Stimulated activated CD8-positive, alpha-beta memory T cell treated with anti-CD3 and anti-CD28 coated beads, Interleukin-2, amount 100 ng/mL, for 1 hour (primary cell): ENCODE measurements at places on chromosomes 5 and 9.

DNA sequence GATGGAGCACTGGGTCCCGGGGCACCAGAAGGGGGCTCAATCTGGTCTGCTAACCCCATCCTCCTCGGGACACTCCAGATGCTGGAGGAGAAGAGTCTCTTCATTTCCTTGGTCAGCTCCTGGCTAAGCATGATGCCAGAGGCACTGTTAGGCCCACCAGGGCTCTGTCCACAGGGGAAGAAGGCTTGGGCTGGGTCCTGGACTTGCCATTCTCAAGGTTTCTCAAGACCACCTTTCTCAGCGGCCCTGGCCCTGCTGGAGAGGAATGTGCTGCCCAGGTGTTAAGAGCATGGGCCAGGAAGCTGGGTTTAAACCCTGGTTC lies 7.9 kb downstream of the SH2D3C start:
- DNase-seq, result no peak

- DNase-seq, result no peak
Observed at GRCh38 chr5:56638061-56638621, 177.2 kb upstream of the MAP3K1 start.

DNA sequence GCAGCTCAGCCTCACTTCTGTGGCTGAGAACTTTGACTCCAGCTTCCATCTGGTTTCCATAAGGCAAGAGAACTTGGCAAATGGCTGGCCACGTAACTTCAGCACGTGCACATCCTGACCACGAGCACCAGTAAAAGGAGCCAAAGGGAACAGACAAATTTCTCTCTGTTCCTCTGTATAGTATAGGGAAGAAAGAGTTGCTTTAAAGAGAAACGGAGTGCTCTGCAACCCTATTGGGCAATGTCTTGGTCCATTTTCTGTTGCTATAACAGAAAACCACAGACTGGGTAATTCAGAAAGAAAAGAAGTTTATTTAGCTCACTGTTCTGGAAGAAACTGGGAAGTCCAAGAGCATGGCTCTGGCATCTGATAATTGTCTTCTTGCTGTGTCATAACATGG lies 558.7 kb downstream of the ACTL7B start:
- DNase-seq, result no peak

- no peak for DNase-seq
Observed at GRCh38 chr5:133849116-133849515, 119.3 kb downstream of the C5orf15 start.

GRCh38 chr5:131685516-131686171 lies 50.6 kb upstream of the RAPGEF6 start:
- no peak for DNase-seq

GRCh38 chr5:141529873-141530272 lies 41.0 kb downstream of the PCDHGC5 start:
- DNase-seq, result no peak

- no peak for DNase-seq
Observed at GRCh38 chr5:129622531-129622930, 125.4 kb upstream of the MINAR2 start.

DNA sequence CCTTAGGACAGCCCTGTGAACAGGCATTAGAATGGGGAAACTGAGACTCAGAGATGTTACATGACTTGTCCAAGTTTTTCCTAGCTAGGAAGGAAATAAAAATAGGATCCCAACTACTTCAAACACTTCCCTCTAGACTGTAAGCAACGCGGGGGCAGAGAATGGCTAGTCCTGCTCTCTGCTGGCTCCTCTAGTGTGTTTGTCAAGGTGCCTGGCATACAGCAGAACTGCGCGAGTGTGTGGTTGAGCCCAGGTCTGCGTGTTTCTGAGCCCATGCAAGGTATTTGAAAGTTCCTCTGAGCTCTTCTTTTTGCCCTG lies 152.5 kb downstream of the MACROH2A1 start:
- DNase-seq, result no peak

DNA sequence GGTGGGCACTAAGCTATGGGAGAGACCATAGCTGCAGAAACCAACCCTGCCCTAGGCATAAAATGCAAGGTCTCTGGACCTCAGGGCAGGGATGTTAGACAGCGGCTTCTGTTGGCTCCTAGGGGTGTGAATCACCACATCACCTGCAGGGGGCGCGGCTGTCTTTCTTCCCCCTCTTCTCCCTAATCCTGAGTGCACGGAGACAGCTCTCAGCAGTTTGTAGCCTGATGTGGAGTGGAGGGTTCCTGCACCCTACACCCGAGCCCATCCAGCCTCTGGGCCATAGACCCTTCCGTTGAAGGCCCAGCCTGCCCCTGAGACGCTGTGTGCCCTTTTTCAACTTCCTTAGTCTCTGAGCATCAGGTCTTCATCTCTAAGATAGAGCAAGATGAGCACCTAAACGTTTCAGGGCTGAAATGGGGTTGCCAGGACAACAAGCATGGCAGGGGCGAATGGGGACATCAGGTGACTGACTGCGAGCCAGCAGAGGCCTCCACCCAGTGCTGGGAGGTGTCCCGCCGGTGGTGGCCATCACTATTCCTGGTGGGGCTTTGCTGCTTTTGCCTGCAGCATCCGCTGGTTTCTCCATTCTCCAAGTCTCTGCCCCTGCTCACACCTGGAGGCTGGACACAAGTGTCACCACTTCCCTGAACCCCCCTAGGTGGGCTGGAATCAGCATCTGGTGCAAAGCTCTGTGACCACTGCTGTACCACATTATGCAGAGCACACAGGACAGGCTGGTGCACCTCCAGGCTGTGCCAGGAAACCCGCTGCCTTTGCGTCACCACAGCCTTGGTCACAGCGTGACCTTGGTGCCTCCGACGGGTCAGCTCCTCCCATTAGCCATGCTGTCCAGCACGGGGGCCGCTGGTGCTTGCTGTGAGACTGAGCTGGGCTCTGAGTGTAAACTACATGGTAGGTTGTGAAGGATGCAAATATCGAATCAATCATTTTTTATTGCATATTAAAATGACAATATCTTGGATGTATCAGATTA lies 2.5 kb upstream of the SEC16A start:
- peak; percentile 65 for DNase-seq

DNA sequence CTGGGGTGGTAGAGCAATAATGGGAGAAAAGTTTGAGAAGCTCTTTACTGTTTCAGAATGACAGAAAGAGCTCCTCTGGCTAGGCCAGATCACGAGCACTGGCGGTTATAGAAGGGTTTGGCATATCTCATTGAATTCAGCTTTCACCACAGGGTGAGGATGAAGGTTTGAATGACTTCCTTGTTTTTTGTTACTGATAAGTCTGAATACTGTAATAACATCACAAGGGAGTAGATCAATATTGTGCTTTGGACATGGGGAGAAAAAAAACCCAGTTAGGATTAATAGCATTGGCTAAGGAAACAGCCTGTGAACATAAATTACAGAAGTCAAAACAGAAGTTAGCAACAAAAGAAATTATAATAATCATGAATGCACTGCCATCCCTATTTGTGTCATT lies 9.4 kb downstream of the PHAX start:
- DNase-seq, result no peak

DNA sequence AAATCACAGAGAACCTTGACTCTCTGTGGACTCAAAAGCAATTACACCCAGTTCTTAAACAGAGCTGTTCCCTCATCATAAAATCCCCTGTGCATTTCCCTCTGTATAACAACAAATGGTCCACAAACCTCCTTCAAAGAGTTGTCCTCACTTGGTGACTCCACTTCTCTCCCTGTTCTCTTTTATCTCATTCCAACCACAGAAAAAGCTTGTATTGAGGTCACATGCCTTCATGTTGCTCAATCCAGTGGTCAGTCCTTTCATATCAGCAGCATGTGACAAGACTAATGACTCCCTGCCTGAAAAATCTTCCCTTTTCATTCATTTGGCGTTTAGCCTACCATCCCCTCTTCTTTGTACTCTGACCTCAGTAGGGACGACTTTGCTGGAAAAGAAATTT lies 158.0 kb downstream of the DEPDC1B start:
- no peak for DNase-seq

GRCh38 chr5:180868960-180869359 lies 7.9 kb upstream of the ZFP62 start:
- no peak for DNase-seq

- no peak for DNase-seq
Observed at GRCh38 chr9:7542126-7542525, 257.5 kb downstream of the DMAC1 start.

GRCh38 chr5:143890487-143890886 lies 78.5 kb downstream of the HMHB1 start:
- DNase-seq, result no peak

- DNase-seq, result no peak
Observed at GRCh38 chr9:86222667-86223066, 36.8 kb downstream of the C9orf153 start.

GRCh38 chr9:101388507-101388993 lies 3.7 kb upstream of the BAAT start:
- no peak for DNase-seq

DNA sequence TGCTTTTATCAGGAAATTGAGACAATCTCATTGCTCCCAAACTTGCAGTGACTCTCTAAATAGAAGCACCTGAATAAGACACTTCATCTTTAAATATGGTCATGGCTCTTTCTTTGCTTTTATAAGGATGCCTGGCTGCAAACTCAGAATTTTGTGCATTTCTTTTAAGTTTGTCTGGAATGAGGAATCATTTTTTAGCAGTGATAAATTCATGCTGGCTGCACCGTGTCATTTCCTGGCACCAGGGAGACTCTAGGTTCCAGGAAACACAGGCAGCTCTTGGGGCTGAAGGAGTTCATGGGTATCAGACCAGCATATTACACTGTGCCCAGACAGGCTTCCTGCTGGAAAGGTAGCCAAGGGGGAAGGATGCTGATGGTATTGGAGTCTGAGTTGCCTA lies 109.9 kb downstream of the NUDT12 start:
- DNase-seq, result no peak

DNA sequence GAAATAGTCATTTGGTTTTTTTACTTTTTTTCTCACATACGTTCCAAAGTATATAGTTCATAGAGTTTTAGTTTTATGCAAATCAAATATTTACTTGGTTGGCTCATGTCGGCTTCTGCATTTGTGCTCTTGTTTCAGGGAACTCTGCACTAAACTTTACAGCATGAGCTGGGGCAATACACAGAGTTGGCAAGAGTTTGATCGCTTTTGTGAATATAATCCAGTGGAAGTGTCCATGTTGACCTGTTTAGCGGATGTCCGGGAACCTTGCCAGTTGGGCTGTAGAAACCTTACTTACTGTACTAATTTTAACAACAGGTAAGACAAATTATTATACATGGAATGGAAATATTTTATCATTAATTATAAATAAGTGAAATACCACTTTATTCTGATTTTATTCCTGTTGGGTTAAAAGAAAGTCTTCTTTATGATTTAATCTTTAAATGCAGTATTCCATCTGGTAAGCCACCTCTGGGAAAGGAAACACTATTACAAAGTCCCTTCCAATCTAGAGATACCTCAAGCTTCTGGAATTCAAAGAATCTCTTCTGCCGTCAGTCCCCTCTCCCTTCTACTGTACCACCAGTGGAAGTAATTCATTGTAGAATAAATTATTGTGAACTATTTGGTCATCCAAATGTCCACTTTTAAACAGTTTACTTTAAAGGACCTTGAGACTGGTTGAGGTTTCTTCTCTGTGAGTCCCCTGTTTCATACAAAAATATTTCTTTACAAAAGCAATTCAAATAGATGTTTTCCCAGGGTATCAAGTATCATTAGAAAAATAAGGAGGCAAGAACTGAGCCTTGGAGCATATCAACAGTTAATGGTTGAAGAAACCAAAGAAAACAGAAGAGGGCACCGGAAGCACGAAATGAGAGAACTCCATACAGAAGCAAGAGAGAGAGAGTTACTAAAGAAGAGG lies 45.2 kb upstream of the GLIPR2 start:
- no peak for DNase-seq

GRCh38 chr5:65778126-65778525 lies 56.1 kb downstream of the NLN start:
- DNase-seq, result no peak

- no peak for DNase-seq
Observed at GRCh38 chr9:87725356-87725899, 491 bp upstream of the CTSL start.

DNA sequence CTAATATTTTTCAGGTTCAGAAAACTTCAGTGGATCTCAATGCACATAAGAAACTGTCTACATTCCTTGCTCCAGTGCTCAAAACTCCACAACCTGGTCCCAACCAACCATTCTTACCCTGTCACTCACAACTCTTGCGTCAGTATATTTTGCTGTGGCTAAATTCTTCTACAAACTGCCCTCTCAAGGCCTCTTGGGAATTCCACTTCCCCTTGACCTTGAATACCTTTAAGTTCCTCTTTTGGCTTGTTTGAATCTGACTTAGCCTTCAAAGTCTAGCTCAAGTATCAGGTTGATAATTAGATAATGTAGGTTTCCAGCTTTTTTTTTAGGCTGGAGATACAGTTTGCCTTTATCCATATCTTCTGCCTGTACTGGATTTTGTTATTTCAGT lies 128.3 kb downstream of the SLF1 start:
- DNase-seq, result no peak

DNA sequence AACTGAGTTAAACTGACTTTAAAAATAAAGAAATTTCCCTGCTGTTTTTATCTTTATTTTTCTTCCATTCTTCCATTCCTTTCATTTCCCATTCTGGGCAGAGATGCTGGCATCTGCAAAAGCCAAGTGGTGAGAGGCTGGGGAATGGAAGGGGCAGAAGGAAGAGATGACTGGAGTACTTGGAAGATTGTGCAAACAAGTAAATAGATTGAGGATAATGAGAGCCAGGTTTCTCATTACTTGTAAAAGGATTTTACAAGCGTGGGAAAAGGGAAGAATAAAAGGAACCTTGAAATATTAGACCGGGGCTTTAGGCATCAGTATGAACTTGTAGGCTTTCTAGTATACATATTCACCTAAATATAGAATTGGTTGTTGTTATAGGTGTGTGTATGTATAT lies 341.2 kb downstream of the CAAP1 start:
- no peak for DNase-seq

DNA sequence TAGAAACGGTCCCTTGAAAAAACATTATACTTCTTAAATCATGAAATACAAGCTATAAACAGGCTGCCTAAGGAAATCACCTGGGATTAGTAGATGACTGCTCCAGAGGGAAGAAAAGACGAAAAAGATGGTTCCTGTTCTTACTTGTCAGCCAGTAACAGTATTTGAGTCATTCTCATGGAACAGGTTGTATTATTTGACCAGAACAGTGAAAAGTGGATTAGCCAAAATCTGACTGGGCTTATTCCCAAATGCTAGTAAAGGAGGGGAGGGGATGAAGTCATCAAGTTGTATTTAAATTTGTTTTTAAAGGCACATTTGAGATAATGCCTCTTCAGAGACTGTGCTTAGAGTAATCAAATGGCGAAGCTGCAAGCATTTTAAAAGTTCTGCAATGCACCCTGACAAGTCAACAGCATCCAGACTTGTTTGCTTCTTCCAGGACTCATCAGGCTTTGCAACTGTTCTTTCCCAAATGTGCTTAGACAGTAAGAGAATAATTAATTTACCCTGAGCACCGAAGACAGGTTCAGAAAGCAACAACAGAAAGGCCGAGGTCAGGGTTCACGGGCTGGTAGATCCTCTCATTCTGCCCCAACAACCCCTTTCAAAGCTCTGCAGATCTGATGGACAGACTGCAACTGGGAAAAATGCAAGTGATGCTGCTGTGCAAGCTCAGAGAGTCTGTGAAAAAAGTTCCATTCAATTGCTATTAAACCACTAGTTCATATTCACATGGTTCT lies 800.6 kb downstream of the KCTD16 start:
- DNase-seq, result no peak
